T-cell (primary cell): ENCODE measurements at places on chromosomes 7 and 10.

DNA sequence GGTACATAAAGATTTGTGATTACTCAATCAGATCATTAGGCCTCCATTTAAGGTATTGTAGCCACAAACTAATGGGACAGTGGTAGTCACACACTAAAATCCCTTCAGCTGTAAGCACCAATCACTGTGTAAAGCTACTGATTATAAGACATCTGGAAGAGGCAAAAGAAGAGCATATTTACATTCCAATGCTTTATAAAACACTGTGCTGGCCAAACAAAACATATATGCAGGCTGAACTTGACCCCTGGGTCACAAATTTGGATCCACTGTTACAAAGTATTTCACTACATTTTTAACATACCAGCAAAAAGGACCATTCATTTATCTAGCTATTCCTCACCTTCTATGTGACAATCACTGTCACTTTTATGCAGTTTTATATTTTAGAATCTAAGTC lies 41.4 kb upstream of the ANLN start:
- no peak for DNase-seq

DNA sequence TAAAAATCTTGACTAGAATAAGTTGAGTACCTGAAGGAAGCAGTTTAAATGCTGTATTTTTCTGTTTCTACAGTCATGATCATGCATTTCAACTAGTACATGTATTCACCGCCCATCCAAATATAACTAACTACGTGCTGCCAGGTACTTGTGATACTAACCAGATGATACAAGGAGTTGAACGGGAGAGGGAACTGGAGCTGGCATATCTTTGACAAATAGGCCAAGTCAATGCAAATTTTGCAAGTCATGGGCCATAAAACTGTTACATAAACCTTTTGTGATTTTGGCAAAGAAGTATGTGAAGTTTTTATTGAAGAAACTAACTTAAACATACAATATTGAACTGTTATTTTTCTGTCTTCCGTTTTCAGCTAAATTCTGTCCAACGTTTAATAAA lies 14.5 kb downstream of the NUP42 start:
- no peak for DNase-seq

DNA sequence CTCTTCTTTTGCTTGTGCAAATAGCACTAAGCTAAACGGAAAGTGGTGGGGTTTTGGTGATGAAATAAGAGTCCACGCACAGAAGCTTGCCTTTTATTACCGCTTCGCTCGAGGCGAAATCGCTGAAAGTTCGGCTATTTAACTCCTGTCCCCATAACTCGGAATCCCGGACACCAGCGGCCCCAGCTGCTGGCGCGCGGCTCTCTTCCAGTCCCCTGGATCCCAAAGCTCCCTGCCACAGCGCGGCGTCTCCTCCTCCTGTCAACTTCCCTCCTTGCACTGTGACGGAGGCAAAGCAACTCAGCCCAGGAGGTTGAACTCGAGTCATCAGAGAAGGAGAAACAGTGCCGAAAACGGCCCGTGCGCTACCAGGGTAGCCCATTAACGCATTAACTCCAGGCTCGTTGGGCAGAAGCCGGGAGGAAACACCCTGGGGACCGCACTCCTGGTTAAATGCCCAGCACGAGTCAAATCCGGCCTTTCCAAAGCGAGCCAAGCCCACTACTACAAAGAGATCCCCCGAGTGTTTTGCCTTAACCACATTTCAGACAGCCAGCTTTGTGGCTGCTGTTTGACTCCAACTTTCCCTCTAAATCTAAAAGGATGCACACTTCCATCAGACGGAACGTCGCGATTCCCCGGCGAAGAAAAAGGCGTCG lies 1.3 kb downstream of the SEMA3D start:
- no peak for DNase-seq

GRCh38 chr7:115984105-115984504 lies 46.5 kb downstream of the TFEC start:
- no peak for DNase-seq

DNA sequence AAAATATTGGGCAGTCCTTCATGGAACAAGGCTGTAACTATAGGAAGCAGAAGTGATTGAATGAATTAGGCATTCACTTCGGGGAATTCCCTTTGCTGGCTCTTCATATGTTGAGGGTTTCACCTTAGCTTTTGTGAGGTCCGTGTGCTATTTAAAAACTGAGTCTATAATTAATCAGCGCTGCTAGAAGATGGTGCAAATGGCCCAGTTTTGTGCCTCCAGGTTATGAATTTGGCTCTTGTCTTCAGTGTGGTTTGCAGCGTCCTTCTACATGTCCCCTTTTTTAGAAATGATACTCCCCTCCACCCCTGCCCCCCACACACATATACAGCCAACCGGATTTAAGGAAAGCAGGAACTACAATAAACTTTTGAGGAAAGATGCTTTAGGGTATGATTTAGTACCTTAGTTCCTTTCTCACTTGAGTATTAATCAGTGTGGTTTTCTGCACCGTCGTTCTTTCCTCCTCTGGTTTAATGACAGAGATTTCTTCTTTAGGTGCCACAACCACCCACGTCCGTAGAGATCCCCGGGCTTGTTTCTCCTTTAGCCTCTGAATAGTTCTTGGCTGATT lies 110.6 kb upstream of the SAMD8 start:
- DNase-seq = no peak

- no peak for DNase-seq
These were observed 18.3 kb upstream of the RHEB start for GRCh38 chr7:151537818-151538561.

GRCh38 chr10:75181073-75181472 lies 29.5 kb upstream of the VDAC2 start:
- DNase-seq = no peak

- no peak for DNase-seq
These were observed 30.3 kb upstream of the LSM8 start for GRCh38 chr7:118153551-118154177.

DNA sequence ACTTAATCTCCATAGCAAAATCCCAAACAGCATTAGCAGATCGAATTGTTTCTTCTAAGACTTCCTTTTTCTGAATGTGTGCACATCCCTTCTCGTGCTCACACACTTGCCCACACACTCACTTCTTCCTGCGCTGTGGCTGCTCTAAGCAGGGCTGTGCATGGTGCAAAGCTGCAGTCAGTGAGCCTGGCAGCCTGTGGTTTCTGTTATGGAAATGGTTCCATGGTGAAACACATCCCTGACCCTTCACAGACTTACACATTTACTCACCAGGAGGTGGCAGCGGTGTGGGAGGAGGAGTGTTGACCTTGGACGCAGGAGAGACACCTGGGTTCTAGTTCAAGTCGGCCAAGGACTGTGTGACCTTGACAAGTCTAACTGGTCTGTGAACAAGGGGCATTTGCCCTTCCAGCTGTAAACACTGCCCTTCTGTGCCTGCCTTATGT lies 24.9 kb downstream of the MTURN start:
- DNase-seq = no peak

GRCh38 chr7:132108563-132108962 lies 467.7 kb downstream of the PLXNA4 start:
- DNase-seq = no peak

GRCh38 chr7:107555893-107556292 lies 7.8 kb downstream of the COG5 start:
- no peak for DNase-seq

DNA sequence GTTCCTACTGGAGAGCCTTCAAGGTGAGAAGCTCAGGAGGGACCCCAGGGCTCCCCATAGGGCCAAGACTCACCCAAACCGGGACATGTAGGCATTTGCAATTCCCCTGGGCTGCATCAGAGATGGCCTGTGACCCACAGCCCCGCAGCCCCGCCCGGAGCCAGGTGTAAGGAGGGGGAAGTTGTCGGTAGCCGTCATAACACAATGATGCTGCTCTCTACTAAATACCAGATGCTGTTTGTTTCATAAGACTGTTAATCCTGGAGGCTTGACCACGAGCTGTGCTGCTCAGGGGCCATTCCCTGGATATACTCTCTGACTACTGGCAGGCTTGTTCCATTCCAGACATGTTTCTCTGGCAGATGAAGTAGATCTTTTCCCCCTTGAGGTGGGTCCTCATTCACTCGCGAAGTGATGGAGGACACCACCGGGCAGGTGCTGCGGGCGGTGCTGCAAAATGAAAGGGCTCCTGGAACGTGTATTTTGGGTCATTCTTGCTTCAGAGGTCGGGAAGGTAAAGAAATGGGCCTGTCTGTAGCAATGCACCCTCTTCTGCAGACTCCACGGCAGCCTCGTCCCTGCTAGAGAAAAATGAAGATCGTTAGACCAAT lies 61.1 kb downstream of the MKI67 start:
- DNase-seq = peak; percentile 54

DNA sequence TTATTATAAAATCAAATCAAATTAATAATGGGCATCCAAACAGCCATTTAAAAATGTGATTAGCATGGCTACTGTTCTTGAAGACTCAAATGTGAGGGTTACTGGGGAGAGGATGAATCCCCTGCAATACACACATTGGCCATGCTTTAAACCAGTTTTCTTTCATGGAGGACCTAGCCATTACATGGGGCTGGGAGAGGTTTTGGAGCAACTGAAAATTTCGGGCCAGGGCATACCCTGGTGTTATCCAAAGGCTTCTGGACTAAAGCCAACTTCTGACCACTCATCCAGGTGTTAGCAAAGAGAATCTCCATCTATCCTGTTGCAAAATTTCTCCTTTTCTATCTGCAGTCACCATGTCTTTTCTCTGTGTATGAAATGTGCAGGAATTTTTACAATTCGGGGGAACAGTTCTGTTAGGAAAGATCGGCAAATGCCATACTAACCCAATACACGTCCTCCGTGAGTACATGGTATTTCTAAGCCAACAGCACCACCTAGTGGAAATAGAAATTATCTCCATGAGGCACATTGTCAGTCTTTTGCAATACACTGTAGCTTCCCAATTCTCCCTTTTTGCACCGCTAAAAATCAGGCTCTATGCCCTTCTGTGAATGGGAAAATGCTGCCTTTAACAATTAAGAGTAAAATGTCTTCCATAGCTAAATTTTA lies 47.0 kb upstream of the ZNF107 start:
- DNase-seq = peak; percentile 4

GRCh38 chr7:58316-58715 lies 134.1 kb upstream of the FAM20C start:
- no peak for DNase-seq

DNA sequence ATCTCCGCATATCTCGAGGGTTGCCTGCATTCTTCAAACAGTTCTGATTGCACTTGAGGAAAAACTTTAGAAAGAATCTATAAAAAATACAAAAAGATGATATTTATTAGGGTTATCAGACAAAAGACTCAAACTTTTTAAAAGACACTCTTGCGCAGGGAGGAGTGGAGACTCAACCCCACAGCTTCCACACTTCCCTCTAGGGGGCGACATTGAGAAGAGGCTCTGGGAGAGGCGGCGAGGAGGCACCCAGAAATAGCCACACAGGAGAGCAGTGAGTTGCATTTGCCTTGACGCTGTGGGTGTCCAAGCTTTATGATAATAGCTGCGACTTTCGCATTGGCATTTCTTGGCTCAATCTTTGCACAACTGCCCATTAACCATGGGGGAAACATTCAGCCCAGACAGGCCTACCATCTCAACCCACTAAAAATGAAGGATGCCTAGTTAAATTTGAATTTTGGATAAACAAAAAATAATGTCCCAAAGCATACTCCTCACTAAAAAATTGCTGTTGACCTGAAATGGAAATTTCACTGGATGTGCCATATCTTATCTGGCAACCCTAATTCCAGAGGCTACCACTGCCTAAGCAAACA lies 86.2 kb downstream of the EBF3 start:
- DNase-seq = peak; percentile 27

- DNase-seq = no peak
These were observed 311.4 kb upstream of the AKR1E2 start for GRCh38 chr10:4514445-4515108.

GRCh38 chr7:37065779-37066271 lies 341.5 kb upstream of the AOAH start:
- no peak for DNase-seq

DNA sequence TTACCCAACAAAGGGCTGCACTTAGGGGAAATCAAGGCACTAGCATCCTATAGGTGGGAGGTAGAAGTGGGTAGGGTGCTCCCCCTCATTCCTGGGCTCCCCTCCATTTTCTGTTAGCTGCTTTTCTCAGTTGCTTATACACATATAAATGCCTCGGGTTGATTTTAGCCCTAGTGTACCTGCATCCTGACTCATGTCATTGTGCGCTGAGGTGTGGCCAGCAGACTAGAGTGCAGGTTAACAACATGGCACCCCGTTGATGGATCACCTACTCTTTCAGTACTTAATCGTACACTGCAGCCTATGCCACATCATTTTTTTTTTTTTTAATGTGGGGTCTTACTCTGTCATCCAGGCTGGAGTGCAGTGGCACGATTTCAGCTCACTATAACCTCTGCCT lies 144.0 kb upstream of the ITGB1 start:
- DNase-seq = no peak

- DNase-seq = no peak
These were observed 20.9 kb upstream of the KLF6 start for GRCh38 chr10:3805791-3806461.

DNA sequence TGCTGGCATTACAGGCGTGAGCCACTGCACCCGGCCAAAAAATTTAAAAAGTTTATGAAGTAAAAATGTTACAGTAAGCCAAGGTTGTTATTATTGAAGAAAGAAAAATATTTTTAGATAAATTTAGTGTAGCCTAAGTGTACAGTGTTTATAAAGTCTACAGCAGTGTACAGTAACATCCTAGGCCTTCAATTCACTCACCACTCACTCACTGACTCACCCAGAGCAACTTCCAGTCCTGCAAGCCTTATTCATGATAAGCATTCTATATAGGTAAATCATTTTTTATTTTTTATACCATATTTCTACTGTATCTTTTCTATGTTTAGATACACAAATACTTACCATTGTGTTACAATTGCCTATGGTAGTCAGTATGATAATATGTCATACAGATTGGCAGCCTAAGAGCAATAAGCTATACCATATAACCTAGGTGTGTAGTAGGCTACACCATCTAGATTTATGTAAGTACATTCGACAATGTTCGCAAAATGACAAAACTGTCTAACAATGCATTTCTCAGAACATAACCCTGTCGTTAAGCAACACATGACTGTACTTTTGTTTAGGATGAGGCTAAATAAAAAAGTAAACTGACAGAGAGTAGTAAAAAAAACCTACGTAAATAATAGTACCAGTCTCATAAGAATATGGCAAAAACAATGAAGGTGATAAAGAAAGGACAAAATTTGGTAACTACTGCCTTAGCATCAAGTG lies 77.8 kb upstream of the FAM133B start:
- no peak for DNase-seq

DNA sequence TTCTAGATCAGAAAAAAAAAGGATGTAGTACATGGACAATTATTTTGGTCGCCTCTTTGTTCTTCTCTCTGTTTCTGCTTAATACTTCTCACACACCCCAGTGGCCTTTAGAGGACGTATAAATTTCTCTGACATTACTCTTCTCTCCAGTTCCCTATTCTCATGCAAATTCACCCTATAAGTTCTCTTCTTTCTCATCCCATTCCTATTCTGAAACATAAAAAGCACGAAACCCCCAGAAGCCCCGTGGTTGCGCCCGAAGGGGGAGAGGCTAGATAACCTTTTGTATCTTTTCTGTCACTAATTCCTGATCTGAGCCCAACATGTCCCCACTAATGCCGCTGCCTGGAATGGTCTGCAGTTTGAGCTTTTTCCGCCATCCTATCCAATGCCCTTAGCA lies 136.9 kb downstream of the SKIDA1 start:
- no peak for DNase-seq

- DNase-seq = no peak
These were observed 32.6 kb downstream of the STRIP2 start for GRCh38 chr7:129466796-129467195.
